EH (cell line): ENCODE measurements at places on chromosomes 3 and 15.

- no peak for DNase-seq
Observed at GRCh38 chr3:177211503-177212277, 14.4 kb upstream of the TBL1XR1 start.

- DNase-seq, result no peak
Observed at GRCh38 chr3:188701485-188701969, 470.2 kb upstream of the TPRG1 start.

DNA sequence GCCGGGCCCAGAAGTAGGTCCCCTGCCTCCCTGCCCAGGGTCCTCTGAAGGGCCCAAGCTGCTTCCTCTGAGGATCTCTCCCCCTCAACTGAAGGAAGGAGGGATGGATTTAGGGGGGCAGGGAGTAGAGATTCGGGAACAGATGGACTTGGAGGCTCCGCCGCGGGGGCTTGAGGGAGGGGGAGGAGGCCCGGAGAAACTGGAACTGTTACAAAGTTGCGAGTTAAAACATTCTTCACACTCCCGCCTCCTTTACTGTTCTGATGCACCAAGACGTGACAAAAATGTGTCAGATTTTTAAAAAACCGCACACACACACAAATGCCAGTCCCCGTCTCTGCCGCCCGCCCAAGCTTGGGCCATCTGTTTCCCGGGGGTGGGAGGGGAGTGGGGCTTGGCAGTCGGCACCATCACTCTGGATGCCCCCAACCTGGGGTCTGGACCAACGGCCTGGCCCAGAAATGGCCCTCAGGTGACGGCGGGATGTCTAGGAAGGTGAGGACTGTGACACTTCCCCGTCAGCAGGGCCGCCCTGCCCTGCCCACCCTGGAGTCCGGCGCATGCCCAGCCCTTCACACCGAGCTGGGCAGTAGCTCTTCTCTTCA lies 25.0 kb upstream of the LINGO1 start:
- DNase-seq, result no peak

GRCh38 chr3:33751336-33751735 lies 33.3 kb upstream of the CLASP2 start:
- DNase-seq, result no peak

- no peak for DNase-seq
Observed at GRCh38 chr15:54620916-54621315, 575.8 kb downstream of the RSL24D1 start.
